ENCODE measurements at places on chromosomes 6 and 20. TPM values are rescaled to one million over a fixed set of nuclear protein-coding genes. Genes with fewer than 3 reads are reported as not detected.

SH3BGRL2 gene
- 44.3 TPM for total RNA-seq

- no peaks in the 10 kb centered on the region for H3K27me3 ChIP-seq
- H3K4me1 ChIP-seq: peaks cover 54% of the 10 kb centered on the region
- no peak overlapping the region for H3K4me3 ChIP-seq
- no peak for DNase-seq
- no peak overlapping the region for H3K27ac ChIP-seq
Observed at GRCh38 chr6:36912030-36912454, 26.3 kb downstream of the C6orf89 start.

DNA sequence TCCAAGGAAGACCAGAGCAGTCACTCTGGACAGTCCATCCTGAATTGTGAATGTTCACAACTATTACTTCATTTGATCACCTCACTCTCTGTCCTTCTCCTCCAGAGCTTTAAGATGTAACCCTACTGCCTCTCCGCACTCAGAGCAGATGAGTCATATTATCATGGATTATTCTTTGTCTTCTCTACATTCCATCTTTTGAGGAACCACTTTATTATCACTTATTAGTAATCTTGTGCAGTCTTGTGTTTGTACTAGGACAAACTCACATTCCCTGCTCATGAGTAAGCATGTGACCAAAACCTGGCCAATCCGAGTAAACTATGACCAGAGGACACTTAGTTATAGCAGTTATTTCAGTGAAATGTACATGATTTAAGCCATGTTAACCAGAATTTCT, 401.5 kb upstream of the ADGRB3 start:
- H3K27me3 ChIP-seq: no peaks in the 10 kb centered on the region
- no peaks in the 10 kb centered on the region for H3K36me3 ChIP-seq
- DNase-seq: no peak
- H3K4me1 ChIP-seq: no peaks in the 10 kb centered on the region
- H3K4me3 ChIP-seq: no peak overlapping the region

GRCh38 chr6:145836772-145837171, 22.2 kb upstream of the FBXO30 start:
- H3K36me3 ChIP-seq: no peaks in the 10 kb centered on the region
- H3K4me1 ChIP-seq: no peaks in the 10 kb centered on the region
- no peak overlapping the region for H3K27ac ChIP-seq
- DNase-seq: no peak
- H3K27me3 ChIP-seq: no peaks in the 10 kb centered on the region

GRCh38 chr6:43176423-43176786, 5.3 kb downstream of the SRF start:
- no peaks in the 10 kb centered on the region for H3K27me3 ChIP-seq
- DNase-seq: no peak
- H3K4me1 ChIP-seq: peaks cover 36% of the 10 kb centered on the region
- no peak overlapping the region for H3K4me3 ChIP-seq
- peaks cover 78% of the 10 kb centered on the region for H3K36me3 ChIP-seq

- no peak overlapping the region for H3K27ac ChIP-seq
- DNase-seq: no peak
- no peaks in the 10 kb centered on the region for H3K4me1 ChIP-seq
- peaks cover 53% of the 10 kb centered on the region for H3K36me3 ChIP-seq
- no peak overlapping the region for H3K4me3 ChIP-seq
Observed at GRCh38 chr20:35134472-35134871, 12.7 kb downstream of the EDEM2 start.

DNA sequence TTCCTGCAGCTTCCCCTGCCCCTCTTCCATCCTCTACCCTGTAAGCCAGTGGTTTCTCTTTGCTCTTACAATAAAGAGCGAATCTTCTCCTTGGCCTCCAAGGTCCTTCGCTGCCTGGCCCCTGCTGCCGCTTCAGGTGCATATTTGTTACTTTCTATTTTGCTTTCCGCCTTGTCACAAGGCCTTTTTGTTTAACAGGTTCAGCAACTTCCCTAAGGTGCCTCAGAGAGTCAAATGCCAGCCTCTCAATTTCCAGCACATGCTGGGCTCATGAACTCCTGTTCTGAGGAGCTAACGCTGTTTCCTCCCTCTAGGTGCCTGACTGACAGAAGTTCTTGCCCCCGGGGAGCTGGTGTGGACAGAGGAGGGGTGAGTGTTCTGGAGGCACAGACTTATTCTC, 42.4 kb upstream of the EPB41L1 start:
- no peaks in the 10 kb centered on the region for H3K27me3 ChIP-seq
- peak; percentile 49 for DNase-seq
- H3K4me3 ChIP-seq: peak overlapping the region; percentile 29

DNA sequence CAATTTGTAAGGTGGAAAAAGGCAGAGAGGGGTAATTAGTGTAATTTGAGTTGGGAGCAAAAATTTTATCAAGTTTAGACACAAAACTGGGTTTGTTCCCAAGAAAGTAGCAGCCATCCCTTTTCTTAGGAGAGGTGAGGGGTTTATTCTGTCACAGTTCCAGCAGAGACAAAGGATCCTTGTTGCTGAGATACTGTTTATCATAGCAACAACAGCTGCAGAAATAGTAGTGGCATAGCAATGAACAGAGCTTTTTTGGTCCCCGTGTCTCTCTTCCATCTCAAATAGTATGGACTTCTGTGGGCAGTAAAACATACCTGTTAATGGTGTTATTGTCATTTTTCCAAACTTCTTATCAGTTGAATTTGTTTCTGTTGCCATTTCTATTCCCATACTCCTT, 23.9 kb downstream of the ZKSCAN8 start:
- H3K36me3 ChIP-seq: peaks cover 8% of the 10 kb centered on the region
- no peaks in the 10 kb centered on the region for H3K27me3 ChIP-seq
- no peak for DNase-seq
- no peak overlapping the region for H3K4me3 ChIP-seq

GRCh38 chr20:53930651-53931504, 139.5 kb downstream of the BCAS1 start:
- DNase-seq: no peak
- H3K4me3 ChIP-seq: no peak overlapping the region
- H3K27me3 ChIP-seq: no peaks in the 10 kb centered on the region
- peaks cover 56% of the 10 kb centered on the region for H3K4me1 ChIP-seq

DNA sequence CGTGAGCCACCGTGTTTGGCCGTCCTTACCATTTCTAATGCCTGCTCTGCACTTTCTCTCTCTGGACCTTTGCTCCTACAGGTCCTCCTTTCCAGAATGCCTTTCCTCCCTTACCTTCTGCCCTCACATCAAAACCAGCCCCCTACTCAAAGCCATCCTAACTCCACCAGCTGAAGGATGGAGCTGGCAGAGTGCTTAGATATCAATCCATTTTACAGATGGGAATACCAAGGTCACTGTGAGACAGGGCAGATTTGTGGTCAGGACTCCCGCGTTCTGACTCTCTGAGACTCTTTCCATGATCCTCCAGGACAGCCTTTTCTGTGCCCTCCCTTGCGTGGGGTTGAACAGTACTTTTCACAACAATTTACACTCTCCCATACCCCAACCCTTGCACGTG, 41.7 kb upstream of the SCRT2 start:
- H3K4me3 ChIP-seq: no peak overlapping the region
- DNase-seq: no peak
- H3K4me1 ChIP-seq: no peaks in the 10 kb centered on the region
- peaks cover 31% of the 10 kb centered on the region for H3K27me3 ChIP-seq

All from Calu3 (cell line).